ENCODE measurements at places on chromosomes 2 and 18. TPM values are rescaled to one million over a fixed set of nuclear protein-coding genes. Genes with fewer than 3 reads are reported as not detected.

The MC5R gene
- not detected for total RNA-seq

The DUSP19 gene
- 1.2 TPM for total RNA-seq

The IL1R1 gene
- 37.0 TPM for total RNA-seq

The EPHA4 gene
- 8.9 TPM for total RNA-seq

The C2orf15 gene
- not detected for total RNA-seq

The PARD6G gene
- 3.0 TPM for total RNA-seq

The C18orf54 gene
- 3.7 TPM for total RNA-seq

The HMSD gene
- 0.50 TPM for total RNA-seq

The ATOH8 gene
- total RNA-seq, result 15.1 TPM

The VIT gene
- not detected for total RNA-seq

The EMILIN1 gene
- total RNA-seq, result 191 TPM
